ENCODE measurements at places on chromosomes 2 and 18.
A peak's percentile ranks its signal among the peaks of the same experiment; 100 is the strongest.

DNA sequence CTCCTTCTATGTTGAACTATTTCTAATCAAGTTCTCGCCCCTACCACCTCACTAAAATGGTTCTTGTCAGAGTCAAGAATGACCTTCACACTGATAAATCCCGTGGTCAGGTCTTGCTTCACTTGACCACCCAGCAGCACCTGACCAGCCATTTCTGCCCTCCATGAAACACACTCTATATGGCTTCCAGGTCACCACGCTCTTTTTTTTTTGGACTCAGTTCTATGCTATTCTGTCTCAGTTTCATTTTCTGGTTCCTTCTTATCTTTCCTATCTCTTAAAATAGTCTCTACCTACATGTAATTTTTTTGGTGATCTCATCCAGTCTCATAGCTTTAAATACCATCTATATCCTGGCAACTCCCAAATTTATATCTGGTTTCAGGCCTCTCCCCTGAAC, 11.4 kb downstream of the EIF2AK3 start:
- DNase-seq = no peak

DNA sequence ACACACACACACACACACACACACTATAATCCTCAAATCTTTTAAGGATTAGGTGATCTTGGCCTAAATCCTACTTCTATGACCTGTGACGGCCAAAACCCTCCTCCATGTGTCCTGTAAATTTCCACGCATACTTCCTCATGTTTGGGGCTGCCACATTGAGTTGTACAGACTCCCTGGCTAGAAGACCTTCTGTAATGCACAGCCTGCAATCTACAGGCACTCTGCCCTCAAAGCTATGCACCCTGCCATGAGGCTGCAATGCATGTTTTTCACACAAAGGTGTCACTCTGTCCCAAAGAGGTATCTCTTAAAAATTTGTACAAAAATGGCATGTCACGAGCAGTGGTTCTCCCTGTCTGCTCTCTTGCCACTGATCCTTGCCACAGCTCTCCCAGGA, 26.4 kb upstream of the B4GALT6 start:
- DNase-seq = no peak

GRCh38 chr2:44543773-44544725, 182.3 kb downstream of the CAMKMT start:
- DNase-seq = no peak

DNA sequence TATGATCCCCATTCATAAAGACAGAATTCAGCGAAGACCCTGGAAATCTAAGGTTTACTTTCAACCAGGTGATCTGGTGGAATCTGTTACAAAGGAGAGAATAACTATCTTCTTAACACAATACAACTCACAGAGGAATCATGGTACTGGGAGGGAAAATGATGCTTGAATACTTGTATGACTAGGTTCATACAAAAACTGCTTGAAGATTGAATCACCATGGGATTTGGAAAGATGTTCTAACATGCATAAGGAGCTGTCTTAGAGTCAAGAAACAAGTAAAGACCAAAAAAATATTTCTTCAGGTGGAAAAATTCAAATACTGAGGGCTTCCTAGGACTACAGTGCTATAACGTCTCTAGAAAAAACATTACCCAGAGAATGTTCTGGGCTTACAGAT, 32.2 kb downstream of the COL5A2 start:
- DNase-seq = no peak

DNA sequence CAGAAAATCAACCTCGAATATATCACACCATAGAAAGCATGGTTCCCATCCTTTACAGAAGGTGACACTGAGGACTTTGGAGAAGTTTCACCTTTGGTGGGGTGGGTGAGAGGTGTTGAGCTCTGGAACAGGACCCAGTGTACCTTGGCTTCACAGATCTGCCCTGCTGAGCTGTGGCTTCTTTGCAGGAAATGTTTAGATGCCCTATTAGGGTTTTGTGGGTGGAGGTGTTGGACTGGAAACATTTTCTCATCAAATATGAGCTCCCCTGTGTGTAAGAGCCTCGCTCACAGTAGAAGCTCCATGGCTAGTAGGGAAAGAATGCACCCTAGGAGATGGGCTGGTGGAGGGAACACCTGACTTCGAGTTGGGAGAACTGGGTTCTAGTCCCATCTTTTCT, 55.6 kb downstream of the RPL37A start:
- DNase-seq = no peak

GRCh38 chr18:54806526-54806925, 21.8 kb upstream of the RAB27B start:
- DNase-seq = no peak

- peak; percentile 86 for DNase-seq
Observed at GRCh38 chr2:229273723-229274338, 2.7 kb upstream of the PID1 start.
